ENCODE measurements at places on chromosomes 3 and 15.
A peak's percentile ranks its signal among the peaks of the same experiment; 100 is the strongest.

DNA sequence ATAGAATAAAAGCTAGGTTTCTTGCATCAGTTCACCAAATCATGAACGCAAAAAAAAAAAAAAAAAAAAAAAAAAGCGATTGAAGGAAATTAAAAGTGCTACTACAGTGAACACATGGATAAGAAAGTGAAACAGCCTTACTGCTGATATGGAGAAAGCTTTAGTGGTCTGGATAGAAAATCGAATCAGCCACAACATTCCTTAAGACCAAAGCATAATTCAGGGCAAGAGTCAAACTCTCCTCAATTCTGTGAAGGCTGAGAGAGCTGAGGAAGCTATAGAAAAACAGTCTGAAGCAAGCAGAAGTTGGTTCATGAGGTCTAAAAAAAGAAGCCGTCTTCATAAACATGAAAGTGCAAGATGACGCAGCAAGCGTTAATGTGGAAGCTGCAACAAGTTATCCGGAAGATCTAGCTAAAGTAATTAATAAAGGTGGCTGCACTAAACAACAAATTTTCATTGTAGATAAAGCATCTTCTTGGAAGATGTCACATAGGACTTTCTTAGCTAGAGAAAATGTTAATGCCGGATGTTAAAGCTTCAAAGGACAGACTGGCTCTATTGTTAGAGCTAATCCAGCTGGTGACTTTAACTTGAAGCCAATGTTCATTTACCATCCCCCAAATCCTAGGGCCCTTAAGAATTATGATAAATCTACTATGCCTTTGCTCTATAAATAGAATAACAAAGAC lies 19.2 kb downstream of the P3H2 start:
- no peak for DNase-seq

DNA sequence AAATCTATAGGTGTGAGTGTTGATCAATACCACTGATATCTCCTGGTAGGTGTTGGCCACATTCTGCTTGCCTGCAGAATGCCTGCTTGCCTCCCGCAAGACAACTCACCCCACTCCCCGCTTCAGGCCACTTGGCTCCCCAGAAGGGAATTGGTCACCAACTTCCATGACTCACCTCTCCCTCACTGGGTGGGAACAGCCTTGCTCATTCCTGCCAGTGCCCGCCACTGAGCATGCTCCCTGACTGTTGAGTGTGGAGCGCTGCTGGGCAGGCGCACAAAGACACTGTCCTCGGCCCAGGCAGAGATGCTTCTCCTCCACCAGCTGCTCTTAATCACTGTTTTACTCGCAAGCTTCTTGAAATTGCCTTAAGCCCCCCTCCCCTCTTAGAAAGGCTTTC lies 57.3 kb upstream of the PPP2R3A start:
- no peak for DNase-seq

DNA sequence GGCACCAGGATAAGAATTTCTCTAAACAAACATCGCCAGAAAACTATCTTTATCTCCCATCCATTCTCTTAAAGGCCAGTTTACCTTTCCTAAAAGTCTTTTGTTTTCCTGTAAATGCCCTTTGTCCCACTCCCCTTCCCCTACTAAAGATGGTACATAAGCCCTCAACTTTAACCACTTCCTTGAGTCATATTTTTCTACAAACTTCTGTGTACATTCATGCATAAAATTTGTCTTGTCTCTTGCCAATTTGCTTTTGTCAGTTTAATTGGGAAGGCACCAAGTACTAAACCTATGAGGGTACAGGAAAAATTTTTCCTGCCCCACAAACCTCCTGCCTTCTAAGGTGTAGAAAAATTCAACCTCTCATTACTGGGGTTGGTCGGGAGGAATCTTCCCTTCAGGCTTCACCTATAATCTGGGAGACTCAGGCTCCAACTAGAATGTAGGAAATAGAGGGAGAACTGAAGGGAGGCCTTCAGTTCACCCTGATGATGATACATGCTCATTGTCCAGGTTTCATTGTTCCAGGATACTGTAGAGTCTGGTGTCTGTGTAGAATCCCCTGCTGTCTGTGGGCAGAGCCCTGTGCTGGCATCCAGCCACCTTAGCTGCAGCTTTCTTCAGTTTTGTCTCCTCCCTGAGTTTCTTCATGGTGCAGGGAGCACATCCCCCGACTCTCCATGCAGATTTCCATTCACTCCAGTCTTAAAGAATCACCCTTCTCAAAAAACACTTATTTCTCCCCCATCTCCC lies 53.2 kb downstream of the CD200R1L start:
- DNase-seq, result no peak

GRCh38 chr3:193872265-193872753 lies 263.6 kb upstream of the HES1 start:
- DNase-seq, result no peak

DNA sequence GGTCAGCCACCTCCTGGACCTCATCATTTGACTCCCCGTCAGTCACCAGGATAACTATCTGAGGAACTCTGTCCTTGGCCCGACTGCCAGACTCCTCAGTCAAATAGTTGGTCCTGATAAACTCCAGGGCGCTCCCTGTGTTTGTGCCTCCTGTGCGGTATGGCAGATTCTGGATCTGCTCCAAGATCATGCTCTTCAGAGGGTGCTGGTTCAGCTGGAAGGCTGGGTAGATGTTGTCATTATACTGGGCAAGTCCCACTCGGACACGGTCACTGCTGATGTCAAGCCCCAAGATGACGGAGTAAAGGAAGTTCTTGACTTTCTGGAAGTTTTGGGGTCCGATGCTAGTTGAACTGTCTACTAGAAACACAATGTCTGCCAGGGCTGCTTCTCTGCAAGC lies 31.1 kb upstream of the CAPN7 start:
- DNase-seq, result no peak

DNA sequence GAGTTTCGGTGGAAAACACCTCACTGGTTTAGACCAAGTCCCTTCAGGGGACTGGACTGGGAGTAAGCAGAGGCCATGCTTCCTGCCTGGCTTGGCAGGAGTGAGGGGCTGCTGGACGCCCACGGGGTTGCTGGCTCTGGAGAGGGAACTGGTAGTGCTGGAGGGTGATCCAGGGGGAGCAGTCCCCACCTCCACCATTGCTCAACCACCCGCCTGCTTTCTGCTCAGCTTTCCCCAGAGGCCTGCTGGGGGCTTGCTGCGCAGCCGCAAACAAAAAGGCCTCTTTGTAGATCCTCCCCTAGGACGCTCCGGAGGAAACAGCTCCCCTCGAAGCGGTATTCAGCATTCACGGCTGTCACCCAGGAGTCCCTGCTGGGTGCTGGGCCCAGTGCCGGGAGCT lies 33.5 kb downstream of the EBLN2 start:
- peak; percentile 32 for DNase-seq

- no peak for DNase-seq
Observed at GRCh38 chr3:127161973-127162579, 30.9 kb upstream of the PRR23E start.
